ENCODE measurements at places on chromosomes 1 and 21.

GRCh38 chr1:22680726-22681125 is 27.7 kb downstream of the C1QB start:
- no peak for DNase-seq

DNA sequence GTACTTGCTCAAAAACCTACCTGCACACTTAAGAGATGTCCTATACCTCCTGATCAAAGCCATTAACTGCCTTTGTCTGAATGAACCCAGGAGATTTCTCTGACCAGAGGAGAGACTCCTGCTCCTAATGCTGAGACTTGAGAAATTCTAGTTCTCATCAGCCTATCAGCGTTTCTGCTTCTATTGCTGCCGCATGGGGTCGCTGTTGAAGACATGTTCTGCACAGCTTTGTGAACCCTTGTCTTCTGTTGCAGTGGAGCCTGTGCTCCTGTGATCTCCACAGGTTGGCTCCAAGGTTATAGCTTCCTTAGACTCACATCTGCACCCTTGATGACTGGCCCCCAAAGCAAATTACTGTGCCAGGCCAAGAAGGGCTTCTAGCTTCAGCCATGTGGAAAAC is 40.2 kb downstream of the EDN2 start:
- DNase-seq, result no peak

GRCh38 chr1:236120721-236121153 is 21.6 kb upstream of the GPR137B start:
- no peak for DNase-seq

DNA sequence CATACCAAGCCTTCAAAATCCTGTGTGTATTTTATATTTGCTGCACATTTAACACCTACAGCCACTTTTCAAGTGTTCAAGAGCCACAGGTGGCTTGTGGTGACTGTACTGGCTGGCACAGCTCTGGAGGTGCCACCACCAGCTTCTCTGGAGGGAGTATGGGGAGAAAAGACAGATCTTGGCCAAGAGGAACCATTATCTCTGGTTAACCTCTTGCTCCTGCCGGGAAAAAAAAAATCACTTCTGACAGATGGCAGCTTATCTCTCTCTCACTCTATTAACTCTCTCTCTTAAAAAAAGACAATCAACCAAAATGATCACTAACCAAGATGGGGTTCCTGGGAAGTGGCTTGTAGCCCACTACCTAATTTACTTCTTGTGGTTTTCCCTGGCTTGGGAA is 1.2 kb upstream of the RIIAD1 start:
- DNase-seq, result no peak

DNA sequence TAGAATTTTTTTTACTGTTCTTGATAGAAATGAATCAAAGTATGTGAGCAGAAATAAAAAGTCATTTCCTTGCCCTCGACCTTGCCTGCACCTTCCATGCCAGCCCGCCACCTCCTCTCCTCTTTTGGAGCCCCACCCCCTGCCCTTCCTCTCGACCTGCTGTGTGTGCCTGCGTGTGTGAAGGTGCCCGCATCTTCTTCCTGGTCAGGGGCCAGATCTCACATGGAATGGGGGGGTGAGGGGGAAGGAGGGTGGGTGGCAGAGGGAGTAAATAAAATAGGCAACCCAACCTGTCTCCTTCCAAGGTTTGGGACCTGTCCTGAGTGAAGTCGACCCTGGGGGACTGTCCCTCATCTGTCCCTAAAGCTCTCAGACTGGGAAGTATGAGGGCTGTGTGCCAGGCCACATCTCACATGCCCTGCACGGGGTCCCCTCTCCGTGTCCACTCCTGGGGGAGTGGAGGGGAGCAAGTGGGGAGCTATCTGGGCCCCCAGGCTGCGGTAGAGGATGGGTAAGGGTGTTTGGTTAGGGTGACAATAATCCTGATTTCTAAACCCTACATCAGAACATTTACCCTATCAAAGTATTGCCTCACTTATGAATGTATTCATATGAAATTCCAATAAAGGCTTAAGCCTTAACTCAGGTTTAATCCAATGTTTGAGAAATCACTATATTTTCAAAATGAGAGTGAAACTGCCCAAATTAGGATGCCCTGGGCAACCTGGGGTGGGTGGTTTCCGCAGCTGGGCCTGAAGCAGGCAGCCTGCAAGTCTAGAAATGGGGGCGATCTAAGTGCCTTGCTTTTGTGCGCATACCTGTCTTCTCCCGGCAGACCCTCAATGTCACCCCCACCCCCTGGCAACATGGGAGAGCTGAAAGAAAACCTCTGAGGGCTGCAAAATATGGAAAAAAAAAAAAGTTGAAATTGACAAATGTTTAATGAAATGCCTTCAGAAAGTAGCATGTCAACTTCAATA is 15.4 kb downstream of the AMPD2 start:
- no peak for DNase-seq

- no peak for DNase-seq
Observed at GRCh38 chr1:201206176-201206575, 15.6 kb downstream of the IGFN1 start.

GRCh38 chr1:103457886-103458455 is 67.5 kb upstream of the RNPC3 start:
- no peak for DNase-seq

- DNase-seq, result no peak
Observed at GRCh38 chr1:159980786-159981185, 26.7 kb upstream of the SLAMF9 start.

DNA sequence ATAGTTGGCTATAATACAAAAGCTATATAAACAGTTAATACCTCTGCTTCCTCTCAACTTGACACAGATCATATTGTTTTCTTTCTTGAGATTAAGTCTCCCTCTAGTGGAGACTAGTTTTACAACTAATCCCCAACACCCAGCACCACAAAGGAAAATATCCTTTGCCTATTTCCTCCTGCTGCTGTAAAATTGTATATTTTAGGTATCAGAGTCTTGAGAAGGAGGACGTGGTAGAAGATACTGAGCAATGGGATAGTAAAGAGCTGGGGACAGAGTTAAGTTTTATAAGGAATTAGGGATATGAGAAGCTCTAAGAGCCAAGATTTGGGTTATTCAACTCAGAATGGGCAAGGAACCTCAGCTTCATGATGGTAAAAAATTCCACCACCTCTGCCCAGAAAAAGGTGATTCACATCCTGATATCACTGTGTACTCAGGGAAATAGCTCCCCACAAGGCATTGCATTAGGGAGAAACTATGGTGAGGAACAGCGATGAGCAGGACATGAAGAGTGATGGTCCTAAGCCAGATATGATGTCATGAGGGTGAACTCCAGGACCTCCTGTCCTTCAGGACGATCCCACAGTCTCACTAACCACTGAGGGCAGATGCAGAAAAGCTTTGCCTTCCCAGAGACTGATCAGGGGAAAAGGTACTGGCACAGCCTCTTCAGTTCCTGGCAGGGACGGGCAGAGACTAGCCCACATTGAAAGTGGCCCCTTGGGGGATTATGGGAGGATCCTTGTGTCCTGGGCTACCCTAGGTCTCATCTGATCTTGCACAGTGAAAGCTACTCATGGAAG is 14.7 kb upstream of the CFAP126 start:
- DNase-seq, result no peak

- no peak for DNase-seq
Observed at GRCh38 chr1:217072926-217073325, 349.7 kb upstream of the ESRRG start.

DNA sequence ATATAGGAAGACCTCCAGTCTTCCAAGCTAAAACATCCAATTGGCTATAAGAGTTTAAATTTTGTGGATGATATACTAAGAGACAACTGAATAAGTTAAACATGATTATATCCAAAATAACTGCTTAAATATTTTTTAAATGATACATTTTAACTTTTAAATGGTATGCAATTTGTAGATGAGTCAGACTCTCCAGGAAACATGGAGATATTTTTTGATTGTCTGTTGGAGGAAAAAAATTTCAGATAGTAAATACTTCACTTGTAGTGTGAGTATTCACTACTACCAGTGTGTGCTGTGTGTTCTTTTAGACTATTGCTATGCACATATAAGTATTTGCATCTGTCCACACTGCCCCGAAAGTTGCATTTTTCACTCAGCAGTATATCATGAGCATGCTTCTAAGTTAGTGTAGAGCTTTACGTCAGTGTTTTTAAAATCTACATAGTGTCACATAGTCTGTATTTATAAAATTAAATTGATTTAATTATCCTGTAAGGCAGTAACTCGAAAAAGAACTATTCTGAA is 91.1 kb downstream of the USP25 start:
- DNase-seq, result no peak

GRCh38 chr1:21904704-21905520 is 32.2 kb downstream of the HSPG2 start:
- DNase-seq, result no peak

- DNase-seq, result no peak
Observed at GRCh38 chr1:198253668-198254067, 96.9 kb downstream of the NEK7 start.

GRCh38 chr1:30691480-30691879 is 31.9 kb downstream of the MATN1 start:
- no peak for DNase-seq

- DNase-seq, result no peak
Observed at GRCh38 chr1:11340233-11340632, 67.2 kb downstream of the UBIAD1 start.

DNA sequence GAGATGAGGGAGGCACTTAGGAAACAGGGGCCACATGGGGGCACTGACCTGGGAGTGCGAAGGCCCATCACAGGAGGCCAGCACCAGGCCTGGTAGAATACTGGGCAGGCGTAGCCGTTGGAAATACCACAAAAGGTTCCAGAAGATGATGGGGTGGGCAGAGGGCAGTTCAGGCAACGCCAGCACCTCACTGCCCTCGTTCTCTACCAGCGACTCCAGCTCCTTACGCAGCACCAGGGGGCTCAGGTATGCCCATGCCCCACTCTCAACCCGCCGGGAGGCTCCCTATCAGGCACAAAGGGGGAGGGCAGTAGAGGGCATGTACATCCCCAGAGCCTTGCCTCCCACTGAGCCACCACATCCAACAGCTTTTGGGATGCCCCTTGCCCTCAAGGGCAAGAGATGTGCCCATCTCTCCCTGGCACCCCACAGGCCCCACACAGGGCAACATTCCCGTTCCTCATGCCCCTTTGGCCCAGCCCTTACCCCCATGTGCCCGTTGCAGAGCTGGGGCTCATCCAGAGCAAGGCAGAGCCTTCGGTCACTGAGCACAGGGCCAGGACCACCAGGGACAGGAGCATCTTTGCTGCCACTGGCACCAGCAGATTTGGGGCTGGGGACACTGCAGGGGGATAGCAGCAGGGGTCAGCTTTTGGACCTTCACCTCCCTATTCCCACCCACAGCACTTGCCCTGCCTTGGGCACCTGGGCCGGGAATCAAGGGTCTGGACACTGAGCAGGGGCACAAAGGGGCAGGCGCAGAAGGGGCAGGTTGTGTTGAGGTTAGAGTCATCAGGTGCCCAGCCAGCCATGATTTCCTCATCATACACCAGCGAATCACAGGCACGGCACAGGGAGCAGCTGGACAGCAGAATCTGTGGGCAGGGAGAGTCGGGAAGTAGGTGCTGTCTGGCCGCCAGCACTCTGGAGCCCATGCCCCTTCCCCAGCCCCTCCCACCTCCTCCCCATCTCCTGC is 9.7 kb upstream of the GATAD2B start:
- DNase-seq, result no peak

- peak; percentile 87 for DNase-seq
Observed at GRCh38 chr1:54199765-54200518, at the start of the genes CYB5RL and MRPL37. CYB5RL (minus strand) TSS chr1:54200030; CDS start chr1:54195616, 4,414 bp downstream. MRPL37 (plus strand) TSS chr1:54200167; CDS start chr1:54200244, 77 bp downstream.

DNA sequence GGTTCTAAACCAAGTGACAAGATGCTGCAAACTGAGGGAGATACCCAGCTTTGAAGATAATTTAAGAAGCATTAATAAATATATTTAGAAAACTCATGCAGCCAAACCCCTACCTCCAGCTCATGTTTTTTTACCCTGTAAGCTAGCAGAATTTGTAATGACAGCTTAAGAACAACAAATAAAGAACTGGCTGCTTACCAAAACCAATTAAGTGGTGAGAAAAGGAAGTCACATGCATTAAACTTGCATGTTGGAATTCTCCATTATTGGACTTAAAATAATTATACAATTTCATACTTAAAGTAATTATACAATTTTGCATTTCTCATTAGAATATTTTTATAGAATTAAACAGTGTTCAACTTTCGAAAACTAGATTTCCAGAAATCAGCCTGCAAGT is 75.6 kb upstream of the CNIH3 start:
- DNase-seq, result no peak

- no peak for DNase-seq
Observed at GRCh38 chr1:183267646-183268431, 81.8 kb downstream of the LAMC2 start.

DNA sequence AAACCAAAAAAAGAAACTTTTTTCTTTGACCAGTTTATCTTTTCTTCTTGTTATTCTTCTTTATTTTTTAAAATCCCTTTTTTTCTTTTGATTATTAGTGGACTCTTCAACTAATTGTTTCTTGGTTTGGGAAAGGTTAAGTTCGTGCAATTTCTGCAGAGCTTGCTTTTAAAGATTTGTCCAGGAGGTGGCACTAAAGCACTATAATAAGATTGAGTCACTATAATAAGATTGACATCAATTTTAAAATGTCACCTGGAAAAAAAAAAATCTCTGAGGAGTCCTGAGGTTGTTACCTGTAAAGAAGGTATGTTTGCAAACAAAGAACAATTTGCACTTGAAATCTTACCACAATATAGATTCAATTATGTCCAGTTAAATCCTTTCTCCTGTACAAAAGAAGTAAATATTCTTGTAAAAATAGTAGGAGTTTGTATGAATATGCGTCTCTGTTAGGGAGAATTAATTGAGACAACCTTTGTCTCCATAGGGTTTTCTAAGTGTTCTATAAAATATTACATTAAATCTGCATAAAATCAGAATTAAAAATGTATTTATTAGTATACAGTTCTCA is 166.7 kb downstream of the ADGRL4 start:
- no peak for DNase-seq

DNA sequence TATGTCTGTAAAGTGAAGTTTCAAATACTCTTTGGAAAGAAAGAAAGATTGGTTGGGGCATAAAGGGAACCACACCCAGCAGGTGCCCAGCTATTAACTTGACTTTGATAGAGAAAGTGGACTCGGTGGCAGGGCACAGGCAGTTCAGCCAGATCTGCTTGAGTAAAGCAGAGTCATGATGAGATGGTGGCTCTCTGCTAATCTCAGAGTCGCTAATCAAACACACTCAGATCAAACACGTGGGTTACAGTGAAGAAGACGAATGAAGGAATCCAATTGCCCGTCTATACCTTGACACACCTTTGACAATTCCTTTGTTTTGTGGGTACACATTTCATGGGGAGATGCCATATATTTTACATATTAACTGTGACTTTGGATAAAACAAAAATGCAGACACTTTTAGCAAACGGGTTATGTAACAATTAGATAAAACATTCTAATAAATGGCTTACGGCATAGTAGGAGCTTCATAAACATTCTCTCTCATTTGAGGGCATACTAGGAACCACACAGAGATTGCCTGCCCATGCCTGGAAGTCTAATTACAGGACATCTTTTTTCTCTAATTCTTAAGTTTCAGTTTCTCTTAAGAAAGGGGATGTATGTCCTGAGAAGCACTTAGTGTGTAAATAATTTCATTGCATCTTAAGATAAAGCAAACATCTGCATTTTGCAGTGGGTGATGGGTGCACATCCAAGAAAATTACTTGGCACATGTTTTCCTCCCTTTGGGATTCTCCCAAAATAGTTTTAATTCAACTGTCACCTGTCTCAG is 7.2 kb downstream of the CBR1 start:
- DNase-seq, result no peak

- no peak for DNase-seq
Observed at GRCh38 chr1:59013276-59013927, 229.6 kb upstream of the JUN start.

- no peak for DNase-seq
Observed at GRCh38 chr21:45870421-45870820, 111.1 kb upstream of the COL6A1 start.
